Kidney epithelial cell (primary cell): ENCODE measurements at places on chromosomes 4 and X. TPM values are rescaled to one million over a fixed set of nuclear protein-coding genes. Genes with fewer than 3 reads are reported as not detected.

- DNase-seq: no peak
Observed at GRCh38 chrX:30851449-30851848, 37.6 kb downstream of the TAB3 start.

DNA sequence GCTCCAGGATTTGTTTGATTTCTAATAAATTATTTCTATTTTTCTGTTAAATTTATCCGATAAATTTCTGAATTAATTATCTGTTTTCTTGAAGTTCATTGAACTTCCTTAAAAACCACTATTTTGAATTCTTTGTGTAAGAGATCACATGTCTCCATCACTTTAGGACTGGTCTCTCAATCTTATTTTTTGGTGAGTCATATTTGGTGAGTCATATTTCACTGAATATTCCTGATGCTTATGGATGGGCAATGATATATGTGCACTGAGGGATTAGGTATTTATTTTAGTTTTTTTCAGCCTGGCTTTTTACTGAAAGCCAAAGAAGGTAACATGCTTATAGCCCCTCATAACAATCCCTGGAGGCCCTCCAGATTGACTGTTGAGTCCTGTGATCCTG is 48.5 kb upstream of the IL15 start:
- no peak for DNase-seq

- no peak for DNase-seq
Observed at GRCh38 chrX:143378851-143379250, 138.4 kb downstream of the SPANXN3 start.

DNA sequence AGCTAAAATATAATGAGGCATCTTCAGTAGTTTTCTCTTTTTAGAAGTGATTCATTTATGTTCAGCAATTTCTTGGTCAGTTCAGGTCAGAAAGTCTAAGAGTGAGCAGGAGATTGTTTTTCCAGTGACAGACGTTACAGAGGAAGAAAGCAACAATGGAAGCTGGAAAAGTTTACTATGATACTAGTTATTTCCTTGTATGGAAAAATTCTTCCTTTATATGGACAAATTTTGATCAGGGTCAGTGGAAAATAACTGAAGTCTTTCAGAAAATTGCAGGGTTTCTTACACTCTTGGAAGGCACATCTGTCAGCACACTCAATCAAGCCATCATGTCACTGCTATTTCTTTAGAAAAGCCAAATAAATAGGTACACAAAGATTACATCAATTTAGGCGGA is 1120.7 kb downstream of the FAT4 start:
- DNase-seq: no peak

Gene BCLAF3
- total RNA-seq: 4.5 and 6.0 TPM in 2 replicates

Gene TMEM128
- 37.7 and 39.1 TPM in 2 replicates for total RNA-seq

Gene CTAG2
- not detected in 2 replicates for total RNA-seq

GRCh38 chr4:127501103-127501502 is 131.7 kb upstream of the INTU start:
- no peak for DNase-seq

- no peak for DNase-seq
Observed at GRCh38 chr4:125352521-125352920, 37.8 kb downstream of the FAT4 start.

DNA sequence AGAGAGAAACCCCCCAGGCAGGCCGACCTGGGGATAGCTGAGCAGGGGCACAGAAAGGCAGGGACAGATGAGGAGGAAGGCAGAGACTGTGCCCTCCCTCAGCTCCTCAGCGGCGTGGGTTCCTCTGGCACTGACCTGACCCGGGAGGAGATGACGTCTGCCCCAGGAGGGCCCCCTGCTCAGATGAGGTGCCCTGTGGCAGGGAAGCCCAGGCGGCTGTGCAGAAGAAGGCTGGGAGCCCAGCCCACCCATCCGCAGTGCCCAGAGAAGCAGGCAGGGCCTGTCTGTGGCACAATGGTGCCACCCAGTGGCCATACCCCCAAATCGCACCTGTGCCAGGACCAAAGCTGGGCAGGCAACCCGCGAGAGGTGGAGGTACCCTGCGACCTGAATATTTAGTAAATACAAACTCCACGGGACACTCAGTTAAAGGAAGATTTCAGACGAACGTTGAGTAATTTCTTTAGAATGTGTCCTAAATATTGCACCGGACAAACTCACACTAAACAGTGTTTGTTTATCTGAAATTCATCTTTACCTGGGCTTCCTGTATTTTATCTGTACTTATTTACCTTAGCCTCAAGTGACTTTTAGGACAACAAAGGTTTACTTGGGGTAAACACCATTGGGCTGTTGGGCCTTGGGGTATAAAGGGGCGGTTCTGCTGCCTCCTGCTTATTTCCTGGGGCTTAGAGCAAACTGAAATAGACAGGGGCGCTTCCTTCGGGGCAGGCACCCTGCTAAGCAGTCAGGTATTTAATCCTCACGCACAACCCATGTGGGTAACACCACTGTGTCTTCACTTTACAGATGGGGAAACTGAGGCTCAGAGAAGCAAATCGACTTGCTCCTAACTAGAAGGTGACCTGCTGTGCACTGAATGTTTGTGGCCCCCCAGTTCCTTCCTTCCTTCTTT is 46.5 kb upstream of the HMX1 start:
- DNase-seq: peak; percentile 0

DNA sequence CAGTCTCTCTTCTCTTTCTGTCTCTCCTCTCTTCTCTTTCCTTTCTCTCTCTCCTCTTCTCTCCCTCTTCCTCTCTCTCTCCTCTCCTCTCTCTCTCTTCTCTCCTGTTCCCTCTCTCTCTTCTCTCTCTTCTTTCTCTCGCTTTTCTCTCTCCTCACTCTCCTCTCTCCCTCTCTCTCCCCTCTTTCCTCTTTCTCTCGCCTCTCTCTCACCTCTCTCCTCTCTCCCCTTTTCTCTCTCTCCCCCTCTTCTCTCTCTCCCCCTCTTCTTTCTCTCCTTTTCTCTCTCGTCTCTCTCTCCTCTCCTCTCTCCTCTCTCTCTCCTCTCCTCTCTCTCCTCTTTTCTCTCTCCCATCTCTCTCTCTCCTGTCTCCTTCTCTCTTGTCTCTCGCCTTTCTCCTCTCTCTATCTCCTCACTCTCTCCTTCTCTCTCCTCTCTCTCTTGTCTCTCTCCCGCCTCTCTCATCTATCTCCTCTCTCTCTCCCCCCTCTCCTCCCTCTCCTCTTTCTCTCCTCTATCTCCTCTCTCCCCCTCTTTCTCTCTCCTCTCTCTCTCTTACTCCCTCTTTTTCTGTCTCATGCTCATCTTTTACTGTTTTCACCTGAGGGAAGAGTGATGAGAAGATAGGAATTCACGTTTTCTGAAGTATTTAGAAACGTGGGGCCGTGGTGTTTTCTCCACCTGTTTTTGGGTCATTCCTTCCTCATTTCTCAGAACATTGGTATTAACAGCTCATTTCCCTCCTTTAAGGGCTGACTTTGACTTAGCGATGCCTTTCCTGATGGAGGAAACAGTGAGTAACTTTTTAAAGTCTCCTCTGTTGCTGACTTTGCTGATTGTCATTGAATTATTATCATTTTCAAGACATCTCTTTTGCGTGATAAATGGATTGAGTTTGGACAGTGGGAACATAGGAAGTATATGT is 80.6 kb upstream of the CD99 start:
- no peak for DNase-seq

Gene ASB5
- not detected in 2 replicates for total RNA-seq

GRCh38 chr4:81566161-81566591 is 94.5 kb upstream of the RASGEF1B start:
- DNase-seq: no peak

DNA sequence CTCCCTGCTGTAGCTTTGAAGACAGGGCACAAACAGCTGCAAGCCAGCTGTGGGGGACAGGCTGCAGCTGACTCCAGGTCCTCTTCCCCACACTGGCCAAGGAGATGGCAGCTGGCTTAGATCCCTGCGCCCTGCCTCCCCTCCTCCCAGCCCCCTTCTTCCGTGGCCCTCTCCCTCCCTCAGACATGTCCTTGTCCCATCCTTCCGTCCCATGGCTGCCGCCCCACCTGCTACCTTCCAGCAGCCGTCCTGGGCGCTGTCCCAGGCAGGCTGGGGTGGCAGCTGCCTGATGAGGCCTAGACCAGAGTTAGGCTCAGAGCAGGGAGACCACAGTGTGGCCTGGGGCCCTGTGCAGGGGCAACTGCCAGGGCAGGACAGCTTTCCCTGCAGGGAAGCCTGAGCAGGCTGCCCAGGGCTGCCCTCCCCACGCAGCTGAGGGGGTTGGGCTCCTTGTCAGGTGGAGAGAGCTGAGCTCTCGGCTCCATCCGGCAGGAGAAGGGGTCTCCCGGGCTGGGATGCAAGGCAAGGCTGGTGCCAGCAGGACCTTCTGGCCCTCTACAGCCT is 3.3 kb upstream of the BGN start:
- no peak for DNase-seq

- DNase-seq: no peak
Observed at GRCh38 chrX:47530049-47530448, 31.0 kb upstream of the ARAF start.

- no peak for DNase-seq
Observed at GRCh38 chr4:17012451-17012850, 114.0 kb upstream of the LDB2 start.

- DNase-seq: no peak
Observed at GRCh38 chrX:45788941-45789348, 588.3 kb upstream of the DIPK2B start.

- peak; percentile 34 for DNase-seq
Observed at GRCh38 chr4:48109413-48110263, 24.4 kb downstream of the TXK start.

GRCh38 chr4:80371046-80371445 is 35.5 kb downstream of the CFAP299 start:
- DNase-seq: no peak

DNA sequence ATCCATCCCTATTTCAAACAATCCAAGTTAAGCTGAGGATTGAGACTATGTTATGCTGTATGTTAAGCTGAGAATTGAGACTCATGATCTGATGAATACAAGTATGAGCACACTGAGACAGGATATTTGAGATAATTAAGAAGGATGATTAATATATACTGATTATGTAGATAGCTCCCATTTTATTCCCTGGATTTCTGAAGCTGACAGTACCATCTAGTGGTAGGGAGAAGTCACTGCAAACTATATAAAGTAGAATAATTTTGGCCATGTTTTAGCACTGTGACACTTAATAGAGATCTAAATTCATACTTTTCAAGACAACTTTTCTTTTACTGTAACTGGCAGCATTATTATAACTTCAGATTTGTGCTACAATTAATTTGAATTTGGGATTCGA is 63.8 kb upstream of the HPRT1 start:
- DNase-seq: no peak

Gene IBSP
- not detected in 2 replicates for total RNA-seq

Gene SYN1
- total RNA-seq: 0.62 and 1.9 TPM in 2 replicates

DNA sequence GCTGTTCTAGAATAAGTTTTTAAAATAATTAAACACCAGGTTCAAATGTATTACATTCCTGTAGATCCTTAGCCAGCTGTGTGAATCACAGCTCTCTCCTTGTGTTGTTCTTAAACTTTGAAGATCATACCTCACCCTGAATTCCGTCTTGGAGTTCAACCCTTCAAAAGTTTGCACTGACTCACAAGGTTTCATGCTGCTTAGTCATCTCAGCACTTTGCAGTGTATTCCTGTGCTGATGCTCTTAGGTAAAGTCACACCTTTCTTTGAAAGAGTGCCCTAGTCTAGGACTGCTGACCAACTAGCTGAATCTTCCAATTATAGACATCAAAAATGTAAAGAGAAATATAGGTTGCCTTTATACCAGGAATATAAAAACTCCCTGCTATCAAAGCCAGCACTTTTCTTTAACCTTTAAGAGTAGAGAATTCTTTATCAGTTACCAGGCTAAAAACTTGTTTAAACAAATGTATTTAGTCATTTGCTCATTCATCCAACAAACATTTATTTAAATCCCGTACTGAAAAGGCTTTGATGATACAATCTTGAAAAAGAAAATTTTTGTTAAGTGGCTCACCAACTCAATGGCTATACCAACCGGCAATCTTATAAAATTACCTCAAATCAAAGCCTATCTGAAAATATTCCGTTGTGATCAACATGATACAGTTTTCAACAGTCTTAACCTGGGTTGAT is 169.7 kb downstream of the RAP1GDS1 start:
- DNase-seq: peak; percentile 96

Gene USP53
- 30.7 and 32.8 TPM in 2 replicates for total RNA-seq

- no peak for DNase-seq
Observed at GRCh38 chrX:109775386-109775785, 42.3 kb upstream of the ACSL4 start.

- DNase-seq: no peak
Observed at GRCh38 chr4:169120624-169121023, 110.6 kb upstream of the CBR4 start.

GRCh38 chr4:66294638-66295037 is 624.3 kb upstream of the EPHA5 start:
- DNase-seq: peak; percentile 23

Gene ARMCX6
- total RNA-seq: 34.4 and 36.8 TPM in 2 replicates

Gene GABRQ
- total RNA-seq: 0.08 and 0.34 TPM in 2 replicates

Gene NPY1R
- total RNA-seq: 1.7 and 2.7 TPM in 2 replicates

DNA sequence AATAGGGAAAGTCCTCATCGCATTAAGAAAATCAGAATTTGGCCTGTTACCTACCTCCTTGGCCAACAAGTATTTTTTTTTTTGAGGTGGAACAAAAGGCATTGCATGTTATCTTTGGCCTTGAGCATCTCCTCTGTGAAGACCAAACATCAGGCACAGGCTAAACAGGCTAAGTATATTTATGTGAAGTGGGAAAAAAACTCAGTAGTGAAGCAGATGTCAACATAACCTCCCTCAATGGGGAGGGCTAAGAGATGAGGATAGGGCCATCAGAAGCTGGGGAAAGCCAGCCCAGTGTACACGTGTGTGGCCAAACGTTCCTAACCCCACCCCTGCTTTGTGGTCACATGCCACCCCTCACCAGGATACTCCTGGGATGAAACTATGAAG is 102.5 kb downstream of the FNIP2 start:
- no peak for DNase-seq

DNA sequence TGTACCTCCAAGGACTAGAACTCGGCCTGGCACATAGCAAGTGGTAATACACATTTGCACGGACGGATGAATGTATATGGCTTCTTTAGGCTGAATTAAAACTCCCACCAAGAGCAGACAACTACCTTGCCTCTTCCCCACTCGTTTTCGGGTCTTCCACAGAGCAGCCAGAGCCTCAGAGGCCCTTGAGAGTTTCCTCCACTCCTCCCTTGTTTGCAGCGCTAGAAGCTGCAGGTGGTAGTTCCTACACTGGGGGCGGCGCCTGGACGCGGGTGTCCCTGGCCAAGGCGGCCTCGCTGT is 10.2 kb upstream of the INTU start:
- DNase-seq: no peak

Gene ADH7
- not detected in 2 replicates for total RNA-seq

GRCh38 chr4:75950213-75950815 is 9.5 kb upstream of the NAAA start:
- DNase-seq: no peak

DNA sequence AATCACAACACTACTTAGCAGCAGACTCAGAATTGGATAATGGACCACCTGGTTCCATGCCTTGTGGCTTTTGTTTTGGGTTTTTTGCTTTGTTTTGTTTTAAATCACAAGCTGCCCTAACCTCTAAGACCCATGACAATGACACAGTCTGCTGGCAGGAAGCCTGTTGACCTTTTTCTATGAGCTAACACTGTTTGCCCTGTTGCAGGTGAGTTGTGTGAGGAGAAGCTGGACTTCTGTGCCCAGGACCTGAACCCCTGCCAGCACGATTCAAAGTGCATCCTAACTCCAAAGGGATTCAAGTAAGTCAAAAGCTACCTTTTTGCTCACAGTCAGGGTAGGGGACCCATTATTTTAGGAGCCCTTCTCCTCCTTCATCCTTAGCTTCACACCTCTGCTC is 110.8 kb upstream of the PACRGL start:
- no peak for DNase-seq

Gene PPARGC1A
- total RNA-seq: 3.3 and 14.4 TPM in 2 replicates

Gene SMR3B
- not detected in 2 replicates for total RNA-seq

- DNase-seq: no peak
Observed at GRCh38 chr4:56003606-56004005, 54.9 kb downstream of the CEP135 start.
